ENCODE measurements at places on chromosomes 12 and 14. TPM values are rescaled to one million over a fixed set of nuclear protein-coding genes. Genes with fewer than 3 reads are reported as not detected.
A peak's percentile ranks its signal among the peaks of the same experiment; 100 is the strongest.

GRCh38 chr12:42770261-42770660, 180.7 kb upstream of the PRICKLE1 start:
- DNase-seq: no peak
- no peak overlapping the region for H3K4me3 ChIP-seq
- H3K27me3 ChIP-seq: no peaks in the 10 kb centered on the region
- no peaks in the 10 kb centered on the region for H3K36me3 ChIP-seq
- no peak overlapping the region for H3K27ac ChIP-seq
- no peaks in the 10 kb centered on the region for H3K4me1 ChIP-seq

GRCh38 chr14:21103710-21104447, 3.0 kb downstream of the TMEM253 start:
- peak; percentile 95 for DNase-seq
- H3K36me3 ChIP-seq: no peaks in the 10 kb centered on the region
- peak overlapping the region; percentile 90 for H3K27ac ChIP-seq

DNA sequence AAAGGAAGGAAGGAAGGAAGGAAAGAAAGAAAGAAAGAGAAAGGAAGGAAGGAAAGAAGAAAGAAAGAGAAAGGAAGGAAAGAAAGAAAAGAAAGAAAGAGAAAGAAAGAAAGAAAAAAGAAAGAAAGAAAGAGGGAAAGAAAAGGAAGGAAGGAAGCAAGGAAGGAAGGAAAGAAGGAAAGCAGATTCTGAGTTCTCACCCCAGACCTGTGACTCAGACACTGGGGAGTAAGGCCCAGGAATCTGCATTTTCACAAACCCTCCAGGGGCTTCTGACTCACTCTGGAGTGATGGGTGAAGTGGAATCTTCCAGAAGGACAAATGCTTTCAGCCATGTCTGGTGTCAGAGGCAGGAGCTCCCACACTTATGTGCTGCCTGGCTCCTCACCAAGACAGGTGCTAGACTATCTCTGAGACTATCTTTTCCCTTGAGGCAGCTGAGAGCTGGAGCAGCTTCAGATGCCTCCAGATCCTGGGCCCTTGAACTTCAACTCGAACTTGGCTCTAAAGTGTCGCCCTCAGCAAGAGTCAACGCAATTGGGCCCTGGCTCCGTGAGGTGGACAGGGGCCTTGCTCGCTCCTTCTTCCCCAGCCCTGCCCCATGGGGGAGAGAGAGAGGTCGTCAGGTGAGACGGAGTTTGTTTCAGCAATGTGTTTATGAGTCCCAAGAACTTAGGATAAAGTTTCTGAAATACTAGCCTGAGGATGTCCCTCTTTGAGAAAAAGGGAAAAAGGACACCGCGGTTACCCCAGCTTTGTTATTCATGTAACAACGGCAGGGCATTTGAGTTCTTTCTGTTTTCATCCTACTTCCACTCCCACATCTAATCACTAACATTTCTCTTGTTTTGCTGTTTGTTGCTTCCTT, 19.8 kb upstream of the SCARB1 start:
- H3K4me3 ChIP-seq: no peak overlapping the region
- H3K4me1 ChIP-seq: peaks cover 4% of the 10 kb centered on the region
- no peaks in the 10 kb centered on the region for H3K27me3 ChIP-seq
- H3K27ac ChIP-seq: no peak overlapping the region
- H3K36me3 ChIP-seq: no peaks in the 10 kb centered on the region

DNA sequence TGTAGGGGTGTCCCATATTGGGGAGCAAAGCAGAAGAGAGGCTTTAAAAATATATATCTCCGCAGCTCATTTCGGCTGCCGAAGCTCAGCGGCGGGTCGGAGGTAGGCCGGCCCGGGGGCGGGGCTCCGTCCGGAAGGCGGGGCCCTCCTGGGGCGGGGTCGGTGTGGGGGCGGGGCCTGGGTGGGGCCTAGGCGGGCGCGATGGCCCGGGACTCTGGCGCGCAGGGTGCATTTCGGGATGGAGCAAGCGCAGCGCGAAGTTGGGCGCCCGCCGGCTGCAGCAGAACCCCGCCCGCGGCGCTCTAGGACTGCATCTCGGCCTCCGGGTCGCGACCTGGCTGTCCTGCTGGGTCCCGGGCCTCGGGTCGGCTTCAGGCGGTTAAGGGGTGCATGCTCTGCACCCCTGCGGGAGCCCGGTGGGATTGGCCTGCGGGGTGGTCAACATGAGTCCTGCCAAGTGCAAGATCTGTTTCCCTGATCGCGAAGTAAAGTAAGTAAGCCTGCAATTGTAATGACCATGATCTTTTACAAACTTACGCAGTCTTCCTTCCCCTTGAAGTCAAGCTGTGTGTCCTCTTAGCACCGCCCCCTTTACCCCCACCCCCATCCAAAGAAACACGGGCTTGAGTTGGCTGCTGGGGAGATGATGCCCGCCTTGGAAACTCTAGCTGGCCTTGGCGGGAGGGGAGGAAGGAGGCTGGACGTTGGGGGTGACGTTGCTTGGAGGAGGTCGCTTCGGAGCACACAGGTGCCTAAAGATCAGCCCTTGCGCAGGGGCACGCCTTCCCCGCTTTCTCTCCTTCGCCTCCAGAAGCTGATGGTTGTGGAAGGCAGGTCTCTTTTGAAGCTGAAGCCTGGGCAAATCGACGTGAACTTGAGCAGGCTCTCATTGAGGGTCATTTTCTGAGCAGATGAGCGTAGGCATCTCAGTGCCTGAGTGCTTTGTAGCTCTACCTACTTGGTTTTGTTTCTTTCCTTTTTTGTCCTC, 38.4 kb downstream of the ACACB start:
- H3K27ac ChIP-seq: peak overlapping the region; percentile 42
- H3K4me1 ChIP-seq: peaks cover 15% of the 10 kb centered on the region
- H3K27me3 ChIP-seq: no peaks in the 10 kb centered on the region
- peak overlapping the region; percentile 68 for H3K4me3 ChIP-seq
- no peaks in the 10 kb centered on the region for H3K36me3 ChIP-seq

GRCh38 chr12:111519083-111519482, 80.0 kb downstream of the ATXN2 start:
- H3K4me1 ChIP-seq: no peaks in the 10 kb centered on the region
- no peak overlapping the region for H3K27ac ChIP-seq
- no peak overlapping the region for H3K4me3 ChIP-seq
- H3K27me3 ChIP-seq: no peaks in the 10 kb centered on the region
- peaks cover 39% of the 10 kb centered on the region for H3K36me3 ChIP-seq

DNA sequence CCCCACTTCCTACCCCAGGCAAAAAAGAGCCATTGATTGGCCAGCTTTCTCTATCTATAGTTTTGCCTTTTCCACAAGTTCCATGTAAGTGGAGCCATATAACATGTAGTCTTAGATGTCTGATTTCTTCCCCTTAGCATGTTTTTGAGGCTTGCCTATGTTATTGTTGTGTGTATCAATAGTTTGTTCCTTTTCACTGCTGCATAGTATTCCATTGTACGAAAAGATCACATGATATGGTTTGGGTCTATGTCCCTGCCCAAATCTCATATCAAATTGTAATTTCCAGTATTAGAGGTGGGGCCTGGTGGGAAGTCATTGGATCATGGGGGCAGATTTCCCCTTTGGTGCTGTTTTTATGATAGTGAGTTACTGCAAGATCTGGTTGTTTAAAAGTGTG, 93.6 kb upstream of the RFLNA start:
- no peak overlapping the region for H3K27ac ChIP-seq
- H3K4me3 ChIP-seq: no peak overlapping the region
- no peaks in the 10 kb centered on the region for H3K27me3 ChIP-seq
- H3K4me1 ChIP-seq: no peaks in the 10 kb centered on the region
- no peaks in the 10 kb centered on the region for H3K36me3 ChIP-seq
- no peak for DNase-seq

Gene TSPAN11
- total RNA-seq: not detected

Gene DMAC2L
- total RNA-seq: 15.9 TPM

Gene AKAP6
- 3.7 TPM for total RNA-seq

DNA sequence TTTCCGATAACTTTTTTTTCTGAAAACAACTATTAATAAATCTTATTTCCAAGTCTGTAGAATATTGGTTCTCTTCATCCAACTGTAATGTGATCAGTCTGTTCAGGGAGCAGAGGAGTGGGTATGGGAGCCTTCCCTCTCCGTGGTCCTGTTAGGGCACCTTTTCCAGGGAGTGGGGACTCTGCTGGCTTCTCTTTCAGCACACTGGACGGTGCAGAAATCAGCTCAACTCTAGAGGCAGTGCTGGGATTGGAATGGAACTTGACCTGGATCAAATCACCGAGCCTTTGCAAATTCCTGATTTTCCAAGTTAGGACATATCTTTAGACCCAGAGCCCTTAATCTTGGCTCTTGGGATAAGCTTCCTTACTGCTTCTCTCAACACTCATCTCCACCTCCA, 630.4 kb downstream of the DIO2 start:
- H3K4me3 ChIP-seq: no peak overlapping the region
- no peak overlapping the region for H3K27ac ChIP-seq
- H3K4me1 ChIP-seq: no peaks in the 10 kb centered on the region

DNA sequence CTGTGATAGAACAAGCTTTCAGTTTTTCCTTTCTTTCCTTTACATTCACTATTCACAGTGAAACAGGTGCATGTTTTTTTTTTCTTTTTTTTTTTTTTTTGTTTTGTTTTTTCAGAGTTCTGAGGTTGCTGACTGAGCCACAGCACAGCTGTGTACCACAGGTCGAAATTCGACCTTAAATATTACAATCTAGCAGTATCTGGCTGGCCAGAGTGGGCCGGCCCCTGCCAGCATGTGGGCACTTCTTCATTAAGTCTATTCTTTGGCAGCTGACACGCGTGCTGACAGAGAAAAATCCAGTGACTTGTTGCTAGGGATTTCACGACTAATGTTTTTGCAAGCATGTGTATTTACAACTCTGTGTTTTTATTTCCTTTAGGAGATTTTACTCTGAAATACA, 33.9 kb downstream of the FBXO33 start:
- no peaks in the 10 kb centered on the region for H3K4me1 ChIP-seq
- no peak overlapping the region for H3K4me3 ChIP-seq
- no peak for DNase-seq
- no peak overlapping the region for H3K27ac ChIP-seq
- peaks cover 26% of the 10 kb centered on the region for H3K36me3 ChIP-seq
- H3K27me3 ChIP-seq: no peaks in the 10 kb centered on the region

Gene FAM186B
- total RNA-seq: 0.22 TPM

DNA sequence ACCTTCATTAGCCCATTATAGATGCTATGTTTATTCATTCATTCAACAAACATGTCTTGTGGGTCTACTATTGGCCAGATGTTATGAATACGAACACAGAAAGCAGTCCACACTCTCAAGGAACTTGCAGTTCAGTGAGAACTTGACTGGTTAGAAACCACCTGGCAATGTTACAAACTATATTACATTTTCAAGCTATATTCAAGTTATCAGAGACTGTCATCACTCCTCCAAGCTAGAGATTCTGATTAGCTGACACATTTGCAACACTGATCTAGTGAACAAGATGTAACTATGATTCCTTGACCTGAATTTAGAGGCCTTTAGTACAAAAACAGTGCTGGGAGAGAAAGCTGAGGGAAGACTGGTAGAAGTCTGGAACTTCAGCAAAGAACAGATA, 170.7 kb upstream of the EEA1 start:
- H3K27ac ChIP-seq: no peak overlapping the region
- H3K4me1 ChIP-seq: no peaks in the 10 kb centered on the region
- H3K36me3 ChIP-seq: no peaks in the 10 kb centered on the region
- DNase-seq: no peak
- H3K4me3 ChIP-seq: no peak overlapping the region
- H3K27me3 ChIP-seq: no peaks in the 10 kb centered on the region

Measured in CD4-positive, alpha-beta memory T cell (primary cell).